ENCODE measurements at places on chromosomes 11 and 22.

- DNase-seq: no peak
These were observed 12.2 kb downstream of the MOV10L1 start for GRCh38 chr22:50101870-50102565.

DNA sequence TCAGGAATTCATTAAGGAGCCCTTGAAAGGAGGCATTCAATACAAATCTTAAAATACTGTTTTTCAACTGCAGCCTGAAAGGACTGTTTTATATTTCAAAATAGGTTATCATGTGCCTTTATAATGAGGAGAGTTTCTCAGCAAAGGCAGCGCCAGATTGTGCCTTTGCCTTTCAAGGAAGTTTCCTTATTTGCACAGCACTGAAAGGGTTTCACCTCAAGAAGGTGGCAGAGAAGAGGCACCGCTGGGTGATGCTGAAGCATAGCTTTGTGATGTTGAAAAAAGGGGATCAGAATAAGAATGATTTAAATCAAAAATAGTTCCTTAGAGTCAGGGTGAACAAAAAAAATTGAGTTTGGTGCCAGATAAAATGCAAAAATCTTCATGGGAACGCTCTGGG, 601.0 kb upstream of the KIRREL3 start:
- DNase-seq: no peak

DNA sequence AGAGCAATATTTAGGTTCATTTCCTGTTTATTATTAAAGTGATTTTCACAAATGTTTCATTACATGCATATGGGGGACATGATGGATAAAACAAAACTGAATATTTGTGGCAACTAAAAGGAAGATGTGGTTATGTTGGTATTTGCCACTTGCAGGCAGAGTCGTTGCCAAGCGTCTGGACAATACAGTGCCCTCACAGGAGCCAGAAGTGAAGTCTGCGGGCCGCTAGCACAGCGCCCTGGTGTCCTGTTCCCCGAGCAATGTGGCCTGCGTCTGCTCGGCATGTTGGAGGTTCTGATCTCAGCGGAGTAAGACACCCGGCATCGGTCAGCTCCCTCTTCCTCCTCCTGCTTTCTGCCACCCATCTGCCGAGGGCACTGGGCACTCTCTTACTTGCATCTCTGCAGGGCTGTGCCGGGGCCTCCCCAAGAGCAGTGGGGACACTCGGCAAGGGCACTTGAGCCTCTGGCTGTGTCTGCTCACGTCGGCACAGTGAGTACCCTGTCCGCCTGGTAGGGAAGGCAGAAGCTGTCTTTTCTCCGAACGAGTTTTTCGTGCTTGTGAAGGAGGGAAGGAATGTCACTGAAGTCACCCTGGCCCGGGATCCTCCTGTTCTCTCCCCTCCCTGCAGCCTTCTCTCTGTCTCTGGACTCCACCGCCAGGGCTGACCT, 10.5 kb upstream of the TTLL12 start:
- DNase-seq: no peak

GRCh38 chr22:19871845-19872778, 17.4 kb upstream of the GNB1L start:
- no peak for DNase-seq

- DNase-seq: peak; percentile 57
These were observed 199.3 kb downstream of the PGR start for GRCh38 chr11:100930185-100930778.

All from fibroblast of skin of left quadriceps (primary cell).